ENCODE measurements at places on chromosomes 1 and 21. TPM values are rescaled to one million over a fixed set of nuclear protein-coding genes. Genes with fewer than 3 reads are reported as not detected.

Gene CASZ1
- 69.9 TPM for total RNA-seq

Gene CD2
- 4.8 TPM for total RNA-seq

Gene OR2M2
- not detected for total RNA-seq

Gene HMGCL
- total RNA-seq = 46.6 TPM

Gene SDE2
- 17.1 TPM for total RNA-seq

DNA sequence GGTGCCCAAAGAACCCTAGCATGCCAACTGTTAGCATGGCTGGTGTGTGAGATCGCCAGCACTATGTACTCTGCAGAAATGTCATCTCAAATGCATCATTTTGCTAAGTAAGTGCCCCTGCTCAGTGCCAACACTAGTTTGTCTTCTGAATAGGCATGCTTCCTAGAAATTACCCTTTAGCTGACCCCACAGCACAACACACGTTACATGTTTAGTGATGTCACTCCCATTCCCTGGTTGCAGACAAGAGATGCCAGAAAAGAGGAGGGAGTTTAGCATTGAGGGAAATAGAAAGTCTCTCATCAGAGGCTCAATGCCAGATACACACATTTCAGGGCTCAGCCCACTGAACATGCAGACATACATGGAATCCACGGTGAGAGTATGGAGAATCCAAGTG lies 9.3 kb upstream of the ST6GALNAC3 start:
- no peaks in the 10 kb centered on the region for H3K36me3 ChIP-seq
- peaks cover 9% of the 10 kb centered on the region for H3K4me1 ChIP-seq
- H3K27ac ChIP-seq = no peak overlapping the region
- no peaks in the 10 kb centered on the region for H3K27me3 ChIP-seq
- no peak for DNase-seq

DNA sequence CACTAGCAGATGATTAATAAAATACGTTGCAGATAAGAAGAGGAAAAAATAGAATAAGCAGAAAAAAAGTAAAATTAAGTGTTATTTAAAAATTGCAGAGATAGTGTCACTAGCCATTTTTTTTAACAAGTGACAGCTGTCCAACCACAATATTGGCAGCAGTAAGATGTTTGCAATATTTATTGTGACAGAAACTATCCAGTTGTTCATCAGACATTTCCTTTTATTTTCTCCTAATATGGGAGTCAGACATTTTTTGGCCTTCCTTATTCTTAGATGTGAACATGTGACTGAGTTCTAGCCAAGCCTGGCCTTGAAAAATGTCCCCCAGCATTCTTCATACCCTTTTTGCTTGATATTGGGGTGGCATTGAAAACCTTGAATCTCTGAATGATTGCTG lies 3.4 kb upstream of the SPAG17 start:
- peak; percentile 82 for DNase-seq
- H3K4me1 ChIP-seq = no peaks in the 10 kb centered on the region

- no peak overlapping the region for H3K27ac ChIP-seq
- H3K36me3 ChIP-seq = no peaks in the 10 kb centered on the region
- H3K4me3 ChIP-seq = no peak overlapping the region
- H3K27me3 ChIP-seq = no peaks in the 10 kb centered on the region
- no peaks in the 10 kb centered on the region for H3K4me1 ChIP-seq
- peak; percentile 43 for DNase-seq
Observed at GRCh38 chr1:94734963-94735901, 84.9 kb upstream of the SLC44A3 start.

GRCh38 chr1:111241797-111242196 lies 14.3 kb downstream of the CHI3L2 start:
- H3K4me1 ChIP-seq = no peaks in the 10 kb centered on the region
- H3K36me3 ChIP-seq = no peaks in the 10 kb centered on the region
- no peak overlapping the region for H3K4me3 ChIP-seq

DNA sequence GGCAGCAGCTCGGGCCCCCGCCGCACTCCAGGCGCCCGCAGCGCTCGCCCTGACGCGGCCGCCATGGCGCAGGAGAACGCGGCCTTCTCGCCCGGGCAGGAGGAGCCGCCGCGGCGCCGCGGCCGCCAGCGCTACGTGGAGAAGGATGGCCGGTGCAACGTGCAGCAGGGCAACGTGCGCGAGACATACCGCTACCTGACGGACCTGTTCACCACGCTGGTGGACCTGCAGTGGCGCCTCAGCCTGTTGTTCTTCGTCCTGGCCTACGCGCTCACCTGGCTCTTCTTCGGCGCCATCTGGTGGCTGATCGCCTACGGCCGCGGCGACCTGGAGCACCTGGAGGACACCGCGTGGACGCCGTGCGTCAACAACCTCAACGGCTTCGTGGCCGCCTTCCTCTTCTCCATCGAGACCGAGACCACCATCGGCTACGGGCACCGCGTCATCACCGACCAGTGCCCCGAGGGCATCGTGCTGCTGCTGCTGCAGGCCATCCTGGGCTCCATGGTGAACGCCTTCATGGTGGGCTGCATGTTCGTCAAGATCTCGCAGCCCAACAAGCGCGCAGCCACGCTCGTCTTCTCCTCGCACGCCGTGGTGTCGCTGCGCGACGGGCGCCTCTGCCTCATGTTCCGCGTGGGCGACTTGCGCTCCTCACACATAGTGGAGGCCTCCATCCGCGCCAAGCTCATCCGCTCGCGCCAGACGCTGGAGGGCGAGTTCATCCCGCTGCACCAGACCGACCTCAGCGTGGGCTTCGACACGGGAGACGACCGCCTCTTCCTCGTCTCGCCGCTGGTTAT lies 2.8 kb downstream of the KCNJ9 start:
- H3K36me3 ChIP-seq = peaks cover 2% of the 10 kb centered on the region
- H3K27me3 ChIP-seq = peaks cover 38% of the 10 kb centered on the region
- no peak overlapping the region for H3K27ac ChIP-seq

DNA sequence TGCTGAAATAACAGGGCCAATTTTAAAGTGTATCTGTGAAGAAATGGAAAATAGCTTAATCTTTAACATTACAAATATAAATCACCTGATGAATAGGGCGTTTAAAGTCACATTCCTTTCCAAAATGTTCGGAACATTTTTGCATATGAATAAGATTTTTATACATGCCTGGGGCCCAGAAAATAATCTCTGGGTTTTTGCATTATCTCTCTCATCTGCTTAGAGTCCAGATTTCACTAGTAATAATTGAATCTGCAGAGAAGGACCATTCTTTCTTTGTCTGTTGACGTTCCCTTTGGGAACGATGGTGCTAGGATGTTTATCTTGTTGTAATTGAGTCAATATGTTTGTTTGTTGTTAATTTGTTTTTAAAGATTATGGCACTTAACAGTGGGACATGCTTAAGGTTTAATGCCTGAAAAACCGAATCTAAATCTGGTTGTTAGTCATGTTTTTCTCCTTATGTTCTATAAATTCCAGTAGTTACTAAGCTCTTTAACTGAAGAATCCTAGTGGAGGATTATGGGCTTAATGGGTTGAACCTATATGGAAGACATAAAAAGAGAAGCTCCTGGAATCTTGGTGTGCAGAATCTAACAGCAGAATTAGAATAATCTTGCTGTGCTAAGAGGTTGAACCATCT lies 140.6 kb downstream of the VPS13D start:
- no peak overlapping the region for H3K27ac ChIP-seq
- DNase-seq = no peak
- H3K36me3 ChIP-seq = peaks cover 15% of the 10 kb centered on the region

- peaks cover 2% of the 10 kb centered on the region for H3K4me1 ChIP-seq
- no peak overlapping the region for H3K27ac ChIP-seq
- no peak for DNase-seq
- H3K4me3 ChIP-seq = no peak overlapping the region
Observed at GRCh38 chr1:107491582-107491981, 350.7 kb downstream of the NTNG1 start.

GRCh38 chr1:23383577-23384311 lies 14.1 kb upstream of the ZNF436 start:
- no peak for DNase-seq
- H3K27ac ChIP-seq = peak overlapping the region; percentile 56
- H3K4me3 ChIP-seq = no peak overlapping the region

GRCh38 chr1:240586006-240586405 lies 25.9 kb downstream of the GREM2 start:
- no peak overlapping the region for H3K27ac ChIP-seq
- no peaks in the 10 kb centered on the region for H3K36me3 ChIP-seq
- H3K4me3 ChIP-seq = no peak overlapping the region
- H3K27me3 ChIP-seq = no peaks in the 10 kb centered on the region

GRCh38 chr21:24840287-24840686 lies 767.0 kb downstream of the MRPL39 start:
- no peaks in the 10 kb centered on the region for H3K36me3 ChIP-seq
- no peak overlapping the region for H3K4me3 ChIP-seq
- no peaks in the 10 kb centered on the region for H3K4me1 ChIP-seq
- no peaks in the 10 kb centered on the region for H3K27me3 ChIP-seq
- DNase-seq = no peak
- H3K27ac ChIP-seq = no peak overlapping the region

- peaks cover 6% of the 10 kb centered on the region for H3K4me1 ChIP-seq
- H3K4me3 ChIP-seq = no peak overlapping the region
- H3K27me3 ChIP-seq = no peaks in the 10 kb centered on the region
- DNase-seq = no peak
Observed at GRCh38 chr1:111520053-111520452, 16.6 kb upstream of the ADORA3 start.

DNA sequence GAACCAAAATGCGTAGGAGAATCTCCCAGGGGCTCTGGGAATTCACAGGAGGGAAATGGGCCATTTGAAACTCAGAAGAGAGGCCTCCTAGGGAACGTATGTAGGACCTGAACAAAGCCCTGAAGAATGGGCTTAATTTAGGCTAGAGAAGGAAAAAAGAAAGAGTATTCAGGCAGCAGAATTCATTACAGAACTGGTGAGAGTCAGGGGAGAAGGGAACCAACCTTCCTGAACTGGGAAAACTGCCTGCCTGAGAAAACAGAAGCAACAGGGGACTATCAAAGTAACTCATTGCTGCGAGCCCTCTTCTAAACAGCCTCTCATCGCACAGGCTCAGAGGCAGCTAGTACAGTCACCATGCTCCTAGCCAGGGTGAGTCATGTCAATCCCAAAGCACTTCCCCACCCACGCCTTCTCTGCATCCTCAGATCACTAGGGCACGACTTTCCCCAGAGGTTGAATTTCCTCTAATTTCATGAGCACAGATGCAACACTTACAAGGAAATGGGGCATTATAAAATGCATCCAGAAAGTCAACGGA lies 98.1 kb downstream of the ADSS2 start:
- H3K4me3 ChIP-seq = no peak overlapping the region
- H3K4me1 ChIP-seq = no peaks in the 10 kb centered on the region
- no peaks in the 10 kb centered on the region for H3K27me3 ChIP-seq
- peak overlapping the region; percentile 70 for H3K27ac ChIP-seq
- no peak for DNase-seq
- H3K36me3 ChIP-seq = no peaks in the 10 kb centered on the region

GRCh38 chr1:85397490-85398032 lies 67.4 kb downstream of the DDAH1 start:
- DNase-seq = no peak
- H3K27me3 ChIP-seq = no peaks in the 10 kb centered on the region
- no peaks in the 10 kb centered on the region for H3K4me1 ChIP-seq
- no peak overlapping the region for H3K27ac ChIP-seq
- no peaks in the 10 kb centered on the region for H3K36me3 ChIP-seq
- H3K4me3 ChIP-seq = no peak overlapping the region

DNA sequence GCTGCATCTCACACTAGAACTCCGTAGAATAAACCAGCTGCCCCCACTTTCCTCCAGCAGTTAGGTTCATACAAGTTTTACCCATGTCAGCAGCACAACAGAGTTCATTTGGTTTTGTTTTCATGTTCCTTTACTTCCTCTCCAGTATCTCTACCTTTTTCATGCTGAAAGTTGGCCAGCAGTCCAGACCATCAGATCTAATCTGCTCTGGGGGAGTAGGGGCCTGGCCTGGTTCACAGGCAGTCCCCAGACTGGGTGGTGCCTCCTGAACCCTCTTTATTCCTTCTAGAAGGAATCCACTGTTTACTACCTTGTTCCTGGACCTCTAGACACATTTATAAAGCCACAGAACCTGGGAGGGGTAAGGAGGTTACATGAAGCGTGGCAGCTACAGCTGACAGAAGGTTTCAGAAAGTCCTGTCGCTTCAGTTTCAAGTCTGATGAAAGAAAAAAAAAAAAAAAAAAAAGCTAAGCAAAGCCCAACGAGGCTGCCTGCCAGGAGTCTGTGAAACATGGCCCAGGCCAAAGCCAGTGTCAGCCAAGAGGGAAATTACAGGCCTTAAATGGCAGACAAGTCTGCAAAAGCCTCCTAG lies 184.6 kb upstream of the JUN start:
- peak; percentile 96 for DNase-seq
- H3K27me3 ChIP-seq = no peaks in the 10 kb centered on the region
- H3K4me3 ChIP-seq = no peak overlapping the region
- H3K36me3 ChIP-seq = no peaks in the 10 kb centered on the region
- peak overlapping the region; percentile 78 for H3K27ac ChIP-seq

DNA sequence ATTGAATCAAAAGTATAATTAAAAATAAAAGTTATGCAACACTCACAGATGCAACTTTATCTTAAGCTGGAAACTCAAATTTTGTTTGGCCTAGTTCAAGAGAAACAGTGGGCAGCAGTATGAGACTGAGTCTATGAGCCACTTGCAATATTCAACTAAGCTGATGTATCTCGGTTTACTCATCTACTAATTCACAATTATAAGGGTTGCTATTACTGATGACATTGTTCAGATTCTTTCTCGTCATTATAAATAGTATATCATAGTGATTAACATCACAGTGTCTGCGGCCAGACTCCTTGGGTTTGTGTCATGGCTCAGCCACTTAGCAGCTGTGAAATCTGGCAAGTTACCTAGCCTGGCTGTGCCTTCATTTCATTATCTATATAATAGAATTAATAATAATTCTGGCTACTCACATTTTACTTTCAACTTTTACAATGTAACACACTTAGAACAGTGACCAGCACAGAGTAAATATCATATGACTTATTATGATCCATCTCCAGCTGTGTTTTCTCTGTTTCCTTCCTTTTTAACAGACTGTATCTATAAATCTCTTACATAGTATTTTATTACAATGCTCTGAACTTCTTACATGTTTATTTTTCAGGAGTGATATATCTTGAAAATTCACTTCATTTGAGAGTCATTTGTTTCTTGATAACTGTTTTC lies 194.3 kb upstream of the RGS18 start:
- H3K4me1 ChIP-seq = no peaks in the 10 kb centered on the region
- no peak overlapping the region for H3K27ac ChIP-seq
- no peaks in the 10 kb centered on the region for H3K36me3 ChIP-seq
- peak; percentile 23 for DNase-seq

GRCh38 chr1:155531624-155532023 lies 31.0 kb downstream of the ASH1L start:
- no peak overlapping the region for H3K4me3 ChIP-seq
- H3K27ac ChIP-seq = no peak overlapping the region
- peaks cover 2% of the 10 kb centered on the region for H3K4me1 ChIP-seq
- no peak for DNase-seq

DNA sequence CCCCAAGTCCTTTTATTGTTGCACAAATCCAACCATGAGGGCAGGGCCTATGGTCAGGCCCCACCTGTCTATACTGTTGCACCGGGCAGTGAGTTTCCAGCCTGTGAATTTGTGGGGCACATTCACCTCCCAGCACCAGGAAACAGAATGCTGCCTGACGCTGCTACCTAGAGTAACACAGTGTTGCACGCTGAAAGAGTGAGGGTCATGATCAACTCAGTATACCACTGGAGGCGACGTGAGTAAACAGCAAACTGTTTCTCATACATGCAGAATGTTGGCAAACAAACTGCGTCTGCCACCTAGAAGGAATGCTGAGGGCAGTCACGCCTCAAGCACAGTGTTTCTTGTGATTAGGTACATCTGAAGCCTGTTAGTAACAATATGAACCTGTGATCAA lies 13.4 kb upstream of the LRRC47 start:
- H3K27me3 ChIP-seq = no peaks in the 10 kb centered on the region
- H3K4me1 ChIP-seq = no peaks in the 10 kb centered on the region
- DNase-seq = no peak
- H3K4me3 ChIP-seq = no peak overlapping the region

Measured in lung (tissue), 17 donors.